ENCODE measurements at places on chromosomes 2 and 18.

DNA sequence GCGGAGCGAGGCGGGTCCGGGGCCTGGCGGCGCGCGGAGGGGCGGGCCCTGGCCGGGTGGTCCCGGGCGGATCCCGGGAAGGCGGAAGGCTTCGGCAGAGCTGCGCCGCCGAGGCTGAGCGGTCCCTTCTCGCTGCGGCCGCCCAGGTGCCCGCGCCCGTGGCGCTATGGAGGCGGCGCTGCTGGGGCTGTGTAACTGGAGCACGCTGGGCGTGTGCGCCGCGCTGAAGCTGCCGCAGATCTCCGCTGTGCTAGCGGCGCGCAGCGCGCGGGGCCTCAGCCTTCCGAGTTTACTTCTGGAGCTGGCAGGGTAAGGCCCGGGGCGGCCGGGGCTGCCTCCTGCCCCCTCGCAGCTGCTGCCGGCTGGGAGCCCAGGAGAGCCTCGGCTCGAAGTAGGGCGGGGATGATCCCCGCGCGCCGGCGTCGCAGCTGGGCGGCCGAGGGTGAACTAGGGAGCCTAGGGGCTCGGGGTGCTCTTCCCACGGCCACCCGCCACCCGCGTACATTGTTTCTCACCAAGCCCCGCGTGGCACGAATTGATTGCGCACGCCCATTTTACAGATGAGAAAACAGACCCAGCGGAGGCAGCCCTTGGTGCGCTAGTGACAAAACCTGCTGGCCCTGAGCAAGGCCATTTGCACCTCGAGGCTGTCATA, at the start of gene SLC66A3:
Gene SLC66A3 (plus strand): TSS at position 87 of the 655 bp plus-strand sequence. CDS start 80 bp downstream, at position 167.
- DNase-seq, result no peak

GRCh38 chr2:200863782-200864175, 679 bp downstream of the CLK1 start:
- no peak for DNase-seq

DNA sequence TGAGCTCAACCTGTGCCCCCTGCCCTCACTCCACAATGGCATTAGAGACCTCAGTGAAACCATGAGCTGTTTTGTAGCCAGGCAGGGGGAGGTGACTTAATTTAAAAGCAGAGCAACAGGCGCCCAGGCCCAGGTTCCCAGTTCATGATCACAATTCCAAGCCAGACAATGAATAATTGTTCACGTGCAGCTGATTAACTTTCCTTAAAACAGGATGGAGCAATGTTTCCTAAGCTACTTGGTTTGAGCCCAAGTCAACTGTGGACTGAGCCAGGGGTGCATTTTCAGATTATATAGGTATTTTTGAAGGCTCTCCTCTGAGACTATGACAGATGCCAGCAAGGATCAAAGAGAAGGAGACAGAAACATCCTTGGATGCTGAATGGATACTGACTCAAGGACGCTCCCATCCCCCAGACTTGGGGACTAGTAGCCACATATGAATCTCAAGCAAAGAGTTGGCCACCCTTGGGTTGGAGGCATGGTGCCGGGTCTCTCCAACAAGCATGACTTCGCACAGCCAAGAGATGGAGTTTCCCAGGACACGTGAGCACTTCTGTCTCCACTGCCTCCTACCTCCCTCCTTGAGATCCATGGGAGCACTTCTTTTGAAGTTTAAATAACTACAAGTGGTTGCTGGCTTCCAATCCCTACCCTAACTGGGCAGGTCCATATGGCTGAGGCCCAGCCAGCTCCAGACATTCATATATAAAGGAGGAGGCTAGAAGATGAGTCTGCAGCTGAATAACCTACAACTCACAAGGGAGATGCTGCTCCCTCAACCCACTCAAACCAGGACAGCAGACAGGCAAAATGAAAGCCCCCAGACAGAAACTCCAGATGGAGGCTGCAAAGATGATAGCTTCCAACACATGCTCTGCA, 12.7 kb downstream of the SMAD7 start:
- DNase-seq, result no peak

- DNase-seq, result no peak
These were observed 360.3 kb downstream of the TGIF1 start for GRCh38 chr18:3810296-3810695.

GRCh38 chr2:65320042-65320725, 92.6 kb downstream of the ACTR2 start:
- DNase-seq, result no peak

- DNase-seq, result no peak
These were observed 1.4 kb downstream of the ARL4C start for GRCh38 chr2:234495251-234496054.

- DNase-seq, result no peak
These were observed 80.4 kb upstream of the SALL3 start for GRCh38 chr18:78899241-78899640.

DNA sequence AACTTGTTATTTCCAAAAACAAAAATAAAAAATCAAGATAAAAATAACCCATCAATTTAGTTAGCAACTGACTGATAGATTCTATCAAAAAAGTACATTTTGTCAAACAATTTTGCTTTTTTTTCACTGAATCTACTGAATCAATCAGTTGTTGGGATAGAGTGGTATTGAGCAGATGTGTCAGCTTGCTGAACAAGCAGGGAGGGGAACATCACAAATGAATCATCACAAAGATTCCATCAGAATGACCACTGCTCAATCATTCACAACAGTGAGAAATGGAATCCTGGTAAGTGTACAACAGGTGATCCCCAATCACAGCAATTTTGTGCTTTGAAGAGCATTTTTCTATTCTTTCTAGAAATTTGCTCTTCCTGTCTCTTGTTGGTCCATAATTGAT, 12.3 kb upstream of the SLC14A2 start:
- DNase-seq, result no peak

- DNase-seq, result no peak
These were observed 71.5 kb downstream of the SLC4A3 start for GRCh38 chr2:219698748-219699439.

- DNase-seq, result peak; percentile 42
These were observed 103.0 kb downstream of the ACKR3 start for GRCh38 chr2:236672606-236673005.

DNA sequence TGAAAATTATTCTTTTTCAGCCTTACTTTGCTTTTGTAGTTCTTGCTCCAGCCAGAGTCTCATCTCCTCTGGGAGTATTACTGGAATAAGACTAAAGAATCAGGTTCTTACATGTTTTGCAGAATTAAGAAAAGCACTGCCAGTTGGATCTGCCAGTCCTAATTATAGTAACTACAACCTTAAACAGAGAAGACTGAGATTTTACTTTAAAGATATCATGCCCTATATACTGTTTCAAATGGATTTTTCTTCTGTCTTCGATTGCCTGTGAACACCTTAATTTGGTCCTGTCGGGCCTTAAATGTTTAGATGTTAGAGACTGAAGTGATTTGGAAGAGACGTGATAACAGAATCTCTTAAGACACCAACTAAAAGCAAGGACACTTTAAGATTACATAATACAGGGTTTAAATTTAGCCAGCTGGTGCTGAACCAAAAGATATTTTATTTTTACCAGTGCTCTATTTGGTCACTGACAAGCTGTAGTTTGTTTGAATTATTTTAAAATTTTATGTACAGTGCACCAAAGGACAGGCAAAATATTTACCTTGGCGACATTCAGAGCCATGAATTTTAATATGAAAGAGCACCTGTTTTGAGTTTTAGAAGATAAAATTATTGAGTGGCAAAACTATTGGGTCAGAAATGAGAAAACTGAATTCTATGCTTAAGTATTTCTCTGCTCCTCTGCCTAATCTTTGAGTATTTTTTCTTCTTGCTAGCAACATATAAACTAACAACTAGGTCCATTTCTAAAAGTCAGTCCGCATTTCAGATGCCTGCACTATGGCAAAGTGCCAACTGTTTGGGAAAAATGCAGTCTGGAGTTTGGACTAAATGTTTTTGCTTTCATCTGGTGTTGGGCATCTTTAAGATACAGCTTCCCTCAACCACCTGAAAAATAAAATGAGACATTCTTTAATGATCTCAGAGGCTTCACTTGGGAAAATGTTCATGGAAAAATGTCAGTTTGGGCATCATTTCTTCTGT, 300.0 kb downstream of the XIRP2 start:
- no peak for DNase-seq

- DNase-seq, result no peak
These were observed 104.5 kb downstream of the DHRS9 start for GRCh38 chr2:169173876-169174275.

GRCh38 chr2:187915810-187916209, 361.6 kb upstream of the TFPI start:
- no peak for DNase-seq

GRCh38 chr2:26305540-26305939, 40.4 kb upstream of the SELENOI start:
- no peak for DNase-seq

DNA sequence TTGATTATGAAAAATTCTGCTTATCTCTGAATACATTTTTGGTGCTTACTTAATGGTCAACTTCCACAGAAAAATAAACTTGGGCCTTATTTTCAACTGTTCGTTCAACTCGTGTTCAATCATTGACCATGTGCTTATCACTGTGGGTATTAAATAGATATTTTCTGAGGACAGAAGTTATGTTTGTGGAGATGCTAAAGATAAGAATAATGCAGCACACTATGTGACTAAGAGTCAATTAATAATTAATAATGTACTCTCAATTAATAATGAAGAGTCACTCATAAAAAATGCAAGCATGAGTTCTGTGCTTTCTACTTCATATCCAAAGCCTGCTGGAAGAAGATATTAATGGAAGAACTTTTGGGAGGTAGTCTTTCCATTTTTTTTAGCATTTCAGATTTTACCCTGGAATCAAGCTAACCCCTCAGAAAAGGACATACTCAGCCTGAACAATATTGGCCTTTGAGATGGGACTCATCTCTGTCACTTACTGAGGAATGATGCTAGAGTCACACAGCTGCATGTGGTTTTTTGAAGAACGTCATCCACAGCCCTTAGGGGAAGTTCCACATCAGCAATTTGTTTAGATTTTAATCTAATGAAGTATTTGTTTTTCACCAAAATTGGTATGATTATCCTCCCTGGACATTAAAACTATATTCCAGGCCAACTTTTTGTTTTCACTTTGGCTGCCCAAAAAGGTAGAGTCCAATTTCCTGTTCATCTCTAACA, 191.9 kb upstream of the CRIM1 start:
- no peak for DNase-seq

- DNase-seq, result no peak
These were observed 177.0 kb downstream of the SEPTIN10 start for GRCh38 chr2:109436610-109437225.

DNA sequence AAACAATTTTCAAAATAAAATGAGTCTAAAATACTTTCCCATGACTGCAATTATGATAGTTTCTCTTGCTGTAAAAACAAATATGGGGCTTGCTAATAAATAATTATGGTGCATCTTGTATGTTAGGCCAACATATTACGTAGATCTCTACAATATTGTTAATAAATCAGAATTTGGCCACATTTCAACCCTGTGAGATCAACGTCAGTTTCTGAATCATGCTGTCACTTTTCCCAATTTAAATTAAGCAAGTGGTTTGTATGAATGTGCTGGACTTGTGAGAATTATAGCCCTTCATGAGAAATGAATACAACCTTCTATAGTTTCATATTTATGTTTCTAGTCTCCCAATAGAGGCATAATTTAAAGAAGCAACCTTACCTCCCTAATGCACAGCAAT, 808.9 kb downstream of the SUCLG1 start:
- no peak for DNase-seq

GRCh38 chr18:908758-909724, 4.4 kb downstream of the ADCYAP1 start:
- DNase-seq, result no peak

DNA sequence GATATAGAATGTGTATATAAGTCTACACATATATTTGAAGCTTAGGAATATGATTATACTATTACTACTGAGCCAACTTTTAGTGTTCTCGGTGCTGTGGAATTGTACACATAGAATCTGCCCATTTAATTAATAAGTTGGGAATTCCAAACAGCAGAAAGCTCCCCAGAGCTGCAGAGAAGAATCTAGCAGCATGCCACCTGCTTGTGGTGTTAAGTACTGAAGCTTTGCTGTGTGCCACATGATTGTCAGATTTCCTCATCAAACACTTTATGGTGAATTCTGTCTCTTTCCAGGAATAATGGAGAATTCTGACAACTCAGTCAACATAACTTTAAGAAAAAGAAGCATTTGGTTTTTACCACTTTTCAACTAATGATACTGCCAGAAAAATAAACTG, 117.8 kb downstream of the WDSUB1 start:
- no peak for DNase-seq

DNA sequence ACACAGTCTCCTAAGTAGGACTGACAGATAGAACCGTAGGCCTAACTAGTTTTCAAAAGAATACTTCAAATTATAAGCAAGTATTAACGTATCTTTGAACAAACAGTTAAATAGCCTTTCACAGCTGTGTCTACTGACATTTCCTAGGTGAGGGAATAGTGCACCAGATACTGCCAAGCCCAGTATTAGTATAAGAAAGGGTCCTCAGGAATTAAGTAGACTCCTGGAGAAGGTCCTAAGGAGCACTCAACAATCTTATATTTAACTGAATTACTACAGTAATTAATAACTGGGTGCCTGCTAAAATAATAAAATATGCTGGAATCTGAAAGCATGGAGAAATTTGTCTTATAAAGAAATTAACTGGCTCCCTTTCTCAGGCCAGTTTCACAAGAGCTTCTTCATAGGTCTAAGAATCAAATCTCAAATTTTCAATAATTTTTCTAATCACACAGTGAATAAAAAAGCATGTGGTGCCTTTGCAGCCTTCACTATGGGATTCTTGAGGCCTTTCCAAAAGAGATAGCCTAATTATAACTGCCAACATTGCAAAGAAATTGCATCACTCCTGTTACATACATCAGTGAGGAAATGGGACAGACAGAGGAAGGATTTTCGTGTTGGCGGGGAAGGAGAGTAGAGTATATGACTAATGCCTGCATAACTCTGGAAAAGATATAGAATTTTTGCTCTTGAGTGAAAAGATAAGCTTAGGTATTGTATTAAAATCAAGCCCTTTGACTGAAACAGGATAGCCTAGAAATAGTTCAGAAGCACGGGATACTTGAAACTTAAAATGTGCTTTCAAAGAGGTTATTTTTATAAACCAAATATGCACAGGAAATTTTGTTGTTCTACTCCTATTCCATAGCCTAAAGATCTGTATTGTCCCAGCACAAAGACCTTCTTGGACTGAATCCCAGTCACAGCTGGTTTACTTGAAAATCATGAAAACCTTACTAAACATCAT, 228.6 kb upstream of the STK17B start:
- no peak for DNase-seq

DNA sequence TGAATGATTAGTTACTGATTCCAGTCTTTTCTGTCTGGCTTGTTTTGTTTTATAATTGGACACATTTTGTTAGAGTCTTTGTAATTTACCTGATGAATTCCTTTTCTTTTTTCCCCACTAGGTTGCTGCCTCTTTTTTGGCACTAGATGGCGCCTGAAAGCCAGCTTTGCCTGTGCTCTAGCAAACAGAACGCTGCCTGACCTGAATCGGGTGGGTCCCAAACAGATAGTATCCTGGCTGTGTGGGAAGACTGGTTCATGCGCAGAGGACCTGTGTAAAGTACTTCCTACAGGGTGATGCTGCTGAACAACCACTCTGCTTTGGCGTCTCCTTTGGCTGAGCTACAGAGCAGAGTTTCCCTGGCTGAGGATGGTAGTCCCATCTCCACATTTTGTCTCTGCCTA, 288.2 kb downstream of the IKZF2 start:
- DNase-seq, result no peak

Measured in right atrium auricular region (tissue), 2 donors.